ENCODE measurements at places on chromosomes 12 and 14.
A peak's percentile ranks its signal among the peaks of the same experiment; 100 is the strongest.

DNA sequence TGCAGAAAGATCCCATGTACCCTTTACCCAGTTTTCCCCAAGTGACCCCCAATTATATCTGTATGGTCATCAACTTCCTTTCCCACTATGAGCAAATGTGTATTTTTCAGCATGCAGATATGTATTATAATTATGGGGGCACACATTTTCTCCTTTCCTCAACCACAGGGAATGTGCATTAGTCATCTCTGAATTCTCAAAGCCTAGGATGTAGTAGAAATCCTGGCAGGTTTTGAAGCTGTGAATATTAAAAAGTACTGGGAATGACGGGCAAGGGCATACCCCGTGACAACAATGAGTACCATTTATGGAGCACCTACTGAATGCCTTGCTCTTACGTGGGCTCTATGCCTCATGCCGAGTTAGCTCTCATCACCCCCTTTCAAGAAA lies 71.5 kb downstream of the VWF start:
- no peak for DNase-seq

DNA sequence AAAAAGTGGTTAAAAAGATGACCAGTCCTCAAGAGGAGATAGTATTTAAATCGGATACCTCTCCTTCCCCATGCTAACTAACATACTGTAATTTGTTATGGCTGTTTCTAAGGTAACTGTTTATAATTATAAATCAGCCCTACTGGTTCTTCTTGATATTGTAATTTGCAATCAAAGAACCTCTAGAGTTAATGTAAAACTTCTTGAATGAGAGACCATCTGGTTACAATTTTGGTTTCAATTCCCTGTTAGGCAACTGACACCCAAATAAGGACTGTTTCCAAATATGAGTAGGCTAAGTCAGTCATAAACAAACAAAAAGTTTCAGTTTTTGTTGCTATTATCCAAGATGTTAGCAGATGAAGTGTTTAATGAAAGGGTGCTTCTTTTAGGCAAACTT lies 120.2 kb upstream of the DNM1L start:
- DNase-seq = no peak

DNA sequence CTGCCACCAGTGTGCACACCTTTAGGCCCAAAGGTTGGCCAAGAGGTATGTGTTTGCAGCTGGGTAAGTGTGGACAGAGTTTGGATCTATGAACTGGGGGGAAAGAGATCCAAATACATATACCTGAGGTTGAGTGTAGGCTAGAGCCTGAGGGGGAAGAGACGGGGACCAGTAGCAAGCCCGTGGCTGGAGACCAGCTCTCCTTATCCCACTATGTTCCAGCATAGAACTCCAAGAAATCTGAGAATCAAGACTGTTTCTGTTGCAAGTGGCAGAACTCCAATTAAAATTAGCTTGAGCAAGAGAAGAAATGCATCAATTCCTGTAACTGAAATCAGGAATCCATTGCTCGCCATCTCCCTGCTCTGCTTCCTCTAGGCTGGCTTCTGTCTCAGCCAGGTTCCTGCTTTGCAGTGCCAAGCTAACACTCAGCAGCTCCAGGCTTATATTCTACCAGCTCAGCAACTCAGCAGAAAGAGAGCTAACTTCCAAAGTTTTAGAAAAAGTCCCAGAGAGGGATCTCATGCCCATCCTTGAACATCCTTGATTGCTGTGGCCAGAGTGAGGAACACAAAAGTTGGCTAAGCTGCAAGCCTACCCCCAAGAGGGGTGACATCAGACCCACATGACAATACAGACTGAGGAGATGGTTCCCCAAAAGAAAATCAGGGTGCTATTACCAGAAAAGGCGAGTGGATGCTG lies 1.5 kb upstream of the PCK2 start:
- no peak for DNase-seq

DNA sequence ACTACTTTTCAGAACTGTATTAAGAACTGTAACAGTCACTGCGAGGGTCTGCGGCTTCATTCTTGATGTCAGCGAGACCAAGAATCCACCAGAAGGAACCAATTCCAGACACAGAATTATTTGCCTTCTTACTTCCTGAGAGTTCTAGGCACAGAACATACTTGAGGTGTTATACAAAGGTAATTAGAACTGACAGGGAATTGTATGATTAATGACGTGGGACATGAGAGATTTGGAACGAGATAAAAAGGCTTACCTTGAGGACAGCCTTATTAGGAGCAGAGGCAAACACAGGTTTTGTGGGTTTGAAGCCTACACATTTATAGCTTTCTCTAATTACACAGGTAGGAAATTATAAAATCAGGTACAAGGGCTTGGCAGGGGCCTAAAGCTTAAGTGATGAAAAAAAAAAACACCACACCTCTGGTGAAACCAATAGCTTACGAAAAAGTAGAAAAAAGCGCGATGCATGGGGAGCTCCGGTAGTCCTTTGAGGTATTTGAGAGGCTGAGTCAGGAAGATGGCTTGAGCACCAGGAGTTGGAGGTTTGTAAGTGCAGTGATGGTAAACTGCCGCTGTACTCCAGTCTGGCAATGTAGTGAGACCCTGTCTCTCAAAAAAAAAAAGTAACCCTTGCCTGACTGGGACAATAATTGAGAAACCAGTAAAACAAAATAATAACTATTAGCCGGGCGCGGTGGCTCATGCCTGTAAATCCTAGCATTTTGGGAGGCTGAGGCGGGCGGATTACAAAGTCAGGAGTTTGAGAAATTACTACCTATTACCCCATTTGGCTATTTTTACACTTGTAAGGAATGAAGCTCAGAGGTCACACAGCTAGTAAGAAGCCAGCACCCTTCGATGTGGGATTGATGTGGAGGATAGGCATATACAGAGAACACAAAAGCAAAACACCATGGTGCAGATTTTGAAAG lies 795 bp upstream of the ACOT2 start:
- DNase-seq = no peak

GRCh38 chr12:95600567-95600966 lies 49.3 kb upstream of the USP44 start:
- DNase-seq = no peak

- no peak for DNase-seq
Observed at GRCh38 chr14:105041841-105042765, 21.2 kb upstream of the CDCA4 start.

DNA sequence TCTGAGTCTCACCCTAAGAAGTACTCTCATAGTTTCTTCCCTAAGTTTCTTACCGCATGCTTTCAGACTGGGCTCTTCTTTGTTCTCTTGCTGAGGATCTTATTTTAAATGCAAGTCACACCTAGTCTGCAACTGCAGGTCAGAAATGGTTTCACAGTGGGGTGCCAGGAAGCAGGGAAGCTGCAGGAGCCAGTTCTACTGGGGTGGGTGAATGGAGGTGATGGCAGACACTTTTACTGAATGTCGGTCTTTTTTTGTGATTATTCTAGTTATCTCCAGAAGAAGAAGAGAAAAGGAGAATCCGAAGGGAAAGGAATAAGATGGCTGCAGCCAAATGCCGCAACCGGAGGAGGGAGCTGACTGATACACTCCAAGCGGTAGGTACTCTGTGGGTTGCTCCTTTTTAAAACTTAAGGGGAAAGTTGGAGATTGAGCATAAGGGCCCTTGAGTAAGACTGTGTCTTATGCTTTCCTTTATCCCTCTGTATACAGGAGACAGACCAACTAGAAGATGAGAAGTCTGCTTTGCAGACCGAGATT lies 1.7 kb downstream of the FOS start:
- DNase-seq = no peak

GRCh38 chr12:105773471-105773870 lies 365.3 kb downstream of the NUAK1 start:
- DNase-seq = no peak

GRCh38 chr12:15719230-15719629 lies 70.0 kb downstream of the EPS8 start:
- no peak for DNase-seq

DNA sequence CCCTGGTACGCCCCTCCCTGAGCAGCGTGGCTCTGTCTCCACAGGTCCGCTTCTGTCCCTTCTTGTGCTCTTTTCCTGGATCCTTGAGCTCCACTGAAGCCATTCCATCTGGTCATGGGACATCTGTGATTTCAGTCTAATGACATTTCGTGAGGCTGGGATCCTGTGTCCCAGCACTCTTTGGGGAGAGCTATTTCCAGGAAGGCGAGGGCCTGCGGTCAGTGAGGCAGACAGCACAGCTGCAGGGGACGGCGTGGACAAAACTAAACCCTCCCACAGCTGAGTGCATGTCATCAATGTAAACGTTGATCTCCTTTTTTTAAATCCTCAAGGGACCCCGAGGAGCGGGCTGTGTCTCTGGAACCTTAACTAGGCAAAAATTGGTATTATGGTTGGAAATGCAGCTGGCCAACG lies 127.7 kb downstream of the DACT1 start:
- no peak for DNase-seq

DNA sequence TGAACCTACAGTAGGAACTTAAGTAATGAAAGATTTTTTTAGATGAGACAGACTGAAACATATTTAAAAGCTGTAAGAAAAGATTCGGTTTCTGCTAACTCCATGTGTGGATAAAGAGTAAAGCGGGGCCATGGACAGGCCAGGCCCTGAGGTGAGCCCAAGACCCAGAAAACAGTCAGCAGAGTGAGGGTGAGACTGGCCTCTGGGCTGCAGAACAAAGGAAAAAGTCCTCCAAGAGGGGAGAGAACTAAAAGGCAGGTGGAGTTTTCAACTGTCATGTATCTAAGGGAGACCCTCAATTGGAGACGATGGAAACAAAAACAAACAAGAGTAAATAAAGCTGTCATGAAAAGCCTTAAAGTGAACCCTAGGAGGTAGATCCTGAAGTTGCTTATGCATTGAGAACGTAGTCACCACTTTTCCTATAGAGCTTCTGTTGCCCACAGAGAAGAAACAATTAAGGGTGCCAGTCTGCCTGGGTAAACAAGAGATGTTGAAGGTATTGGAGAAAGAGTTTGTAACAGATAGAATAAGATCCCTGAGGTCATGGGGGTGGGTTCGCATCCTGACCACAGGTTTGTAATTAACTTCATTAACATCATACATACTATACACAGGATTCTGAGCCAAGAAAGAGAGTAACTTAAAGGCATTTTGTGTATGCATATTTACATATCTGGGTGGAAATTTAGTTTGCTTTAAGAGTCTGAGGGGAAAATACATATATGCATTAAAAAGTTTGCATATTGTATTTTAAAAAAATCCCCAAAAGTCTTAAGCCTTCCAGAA lies 268.7 kb upstream of the PDE3A start:
- no peak for DNase-seq

DNA sequence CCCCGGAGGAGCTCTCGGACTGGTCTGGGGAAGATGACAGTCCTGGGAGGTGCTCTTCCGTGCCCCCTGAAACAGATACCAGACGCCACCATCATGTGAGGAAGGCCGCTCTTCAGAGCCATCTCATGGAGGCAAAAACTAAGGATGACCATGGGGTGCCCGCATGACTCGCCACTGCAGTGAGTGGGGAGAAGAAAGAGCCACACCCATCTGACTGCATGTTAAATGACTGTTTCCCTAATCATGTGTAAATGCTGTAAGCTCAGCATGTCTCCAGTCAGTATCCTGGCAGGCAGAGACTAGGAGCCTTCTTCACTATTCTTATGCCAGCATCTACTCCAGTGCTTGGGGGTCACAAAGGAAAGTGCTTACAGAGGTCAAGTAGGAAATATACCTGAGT lies 4.0 kb downstream of the STON2 start:
- DNase-seq = no peak

GRCh38 chr12:84793558-84794367 lies 118.8 kb downstream of the SLC6A15 start:
- DNase-seq = no peak

- DNase-seq = peak; percentile 72
Observed at GRCh38 chr14:20683891-20684661, at the start of gene RNASE4. RNASE4 (plus strand) TSS chr14:20684560; CDS start chr14:20699372, 14,812 bp downstream.

DNA sequence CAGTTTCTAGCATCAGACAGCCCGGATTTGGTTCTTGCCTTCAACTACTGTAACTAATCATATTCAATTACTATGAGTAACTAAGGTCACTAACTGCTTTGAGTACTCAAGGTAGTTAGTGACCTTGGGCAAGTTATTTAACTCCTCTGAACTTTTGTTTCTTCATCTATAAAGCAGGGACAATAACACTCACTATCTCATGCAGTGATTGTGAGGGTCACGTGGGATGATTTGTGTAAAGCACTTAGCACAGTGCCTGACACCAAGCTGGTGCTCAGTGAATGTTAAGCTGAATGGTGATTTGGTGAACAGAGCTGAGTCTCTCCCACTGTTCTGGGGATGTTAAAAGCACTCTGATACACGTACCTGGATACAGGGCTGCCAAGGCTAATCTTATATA lies 171.3 kb upstream of the PLXNC1 start:
- DNase-seq = no peak

DNA sequence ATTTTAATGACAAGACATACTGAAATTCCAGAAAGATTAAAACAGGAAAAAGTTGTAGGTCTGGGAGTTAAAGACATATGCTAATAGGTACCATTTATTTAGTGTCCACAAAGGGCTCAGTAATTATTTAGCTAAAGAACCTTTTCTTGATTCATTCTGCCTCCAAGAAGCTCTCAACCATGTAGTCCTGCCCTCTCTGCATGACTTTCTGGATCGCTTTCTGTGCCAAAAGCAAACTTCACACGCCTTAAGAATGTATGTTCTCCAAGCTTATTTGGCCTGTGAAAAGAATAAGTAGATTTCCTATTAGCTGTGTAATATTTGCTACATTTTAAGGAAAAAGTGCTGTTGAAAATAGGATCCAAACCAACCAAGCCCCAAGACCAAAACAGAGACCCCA lies 291.7 kb downstream of the C12orf75 start:
- no peak for DNase-seq

DNA sequence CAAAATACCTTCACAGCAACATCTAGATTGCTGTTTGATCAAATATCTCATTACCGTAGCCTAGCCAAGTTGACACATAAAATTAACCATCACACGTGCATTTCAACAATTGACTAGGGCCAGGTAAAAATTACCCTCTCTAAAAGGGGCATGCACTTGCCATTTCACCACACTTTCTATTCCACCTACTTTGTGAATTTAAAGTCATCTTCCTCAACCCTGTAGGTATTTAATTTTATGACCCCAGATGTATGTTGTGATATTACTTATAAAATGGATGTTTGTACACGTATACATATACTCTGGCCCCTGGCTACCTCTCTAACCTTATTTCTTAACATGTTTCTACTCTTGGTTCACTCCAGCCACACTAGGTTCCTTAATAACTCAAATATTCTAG lies 160.2 kb downstream of the FOXA1 start:
- no peak for DNase-seq

DNA sequence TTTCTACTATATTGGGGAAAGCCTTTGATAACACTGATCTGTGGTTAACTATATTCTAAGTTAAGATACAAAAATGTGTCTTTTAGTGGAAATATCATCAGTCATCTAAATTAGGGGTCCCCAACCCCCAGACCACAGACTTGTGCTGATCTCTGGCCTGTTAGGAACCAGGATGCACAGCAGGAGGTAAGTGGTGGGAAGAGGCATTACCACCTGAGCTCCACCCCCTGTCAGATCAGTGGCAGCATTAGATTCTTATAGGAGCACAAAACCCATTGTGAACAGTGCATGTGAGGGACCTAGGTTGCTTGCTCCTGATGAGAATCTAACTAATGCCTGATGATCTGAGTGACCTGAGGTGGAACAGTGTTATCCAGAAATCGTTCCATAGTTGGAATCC lies 28.3 kb upstream of the LIN7A start:
- DNase-seq = no peak

Data from T follicular helper cell (primary cell).